ENCODE measurements at places on chromosomes 7 and 10. TPM values are rescaled to one million over a fixed set of nuclear protein-coding genes. Genes with fewer than 3 reads are reported as not detected.

- H3K4me3 ChIP-seq: no peak overlapping the region
- peaks cover 4% of the 10 kb centered on the region for H3K36me3 ChIP-seq
- DNase-seq: no peak
These were observed 756.3 kb downstream of the AUTS2 start for GRCh38 chr7:70354409-70355169.

DNA sequence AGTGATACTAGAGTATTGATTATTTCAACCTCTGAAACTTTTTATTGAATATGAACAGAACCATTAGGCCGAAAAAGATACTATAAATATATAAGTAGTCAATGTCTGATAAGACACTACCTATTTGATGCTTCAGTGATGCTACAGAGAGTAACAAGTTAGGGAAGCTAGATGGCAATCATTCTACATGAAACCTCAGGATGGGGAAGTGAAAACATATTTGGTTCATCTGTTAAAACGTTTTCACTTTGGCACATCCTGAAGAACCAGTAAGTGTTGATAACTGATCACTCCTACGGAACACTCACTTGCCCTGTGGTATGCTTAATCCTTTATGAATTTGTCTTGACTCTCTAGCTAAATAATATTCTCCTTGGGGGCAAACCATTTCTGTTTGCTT is 1064.9 kb downstream of the NXPH1 start:
- H3K4me1 ChIP-seq: no peaks in the 10 kb centered on the region
- no peak overlapping the region for H3K27ac ChIP-seq
- no peaks in the 10 kb centered on the region for H3K36me3 ChIP-seq
- no peaks in the 10 kb centered on the region for H3K27me3 ChIP-seq
- no peak overlapping the region for H3K4me3 ChIP-seq

DNA sequence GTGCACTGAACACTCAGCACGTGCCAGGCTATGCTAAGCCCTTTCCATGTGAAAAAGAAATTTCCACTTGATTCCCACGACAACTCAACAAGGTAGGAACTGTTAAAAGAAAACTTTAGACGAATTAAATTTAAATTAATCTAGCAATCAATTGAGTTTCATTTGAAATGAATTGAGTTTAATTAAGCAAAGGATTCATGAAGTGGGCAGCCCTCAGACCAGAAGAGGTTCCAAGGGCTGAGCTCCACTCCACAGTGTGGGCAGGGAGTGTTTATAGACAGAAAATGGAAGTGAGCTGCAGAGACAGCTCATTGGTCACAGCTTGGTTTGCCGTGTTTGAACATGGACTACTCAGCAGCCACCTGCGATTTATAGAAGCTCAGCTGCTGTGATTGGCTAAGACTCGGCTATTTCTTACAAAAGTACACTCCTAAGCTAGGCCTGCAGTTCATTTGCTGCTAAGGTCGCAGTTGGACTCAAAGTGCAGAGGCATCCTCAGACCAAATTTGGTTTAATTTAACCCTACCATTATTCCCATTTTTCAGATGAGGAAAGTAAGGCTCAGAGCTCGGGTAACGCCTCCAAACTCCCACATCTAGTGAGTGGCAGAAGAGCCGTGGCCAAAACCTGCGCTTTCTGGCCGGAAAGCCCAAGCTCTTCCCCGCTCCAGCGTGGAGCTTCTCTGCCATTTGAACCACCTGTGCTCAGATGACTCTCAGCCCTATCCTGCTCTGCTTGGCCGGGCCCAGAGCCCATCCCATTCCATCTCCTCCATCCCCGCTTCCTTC is 24.9 kb downstream of the CALML3 start:
- peaks cover 10% of the 10 kb centered on the region for H3K27me3 ChIP-seq
- DNase-seq: no peak
- no peaks in the 10 kb centered on the region for H3K36me3 ChIP-seq
- no peak overlapping the region for H3K4me3 ChIP-seq
- no peak overlapping the region for H3K27ac ChIP-seq

The PRKG1 gene
- total RNA-seq: 10.7 TPM

GRCh38 chr7:130926001-130926691 is 192.1 kb upstream of the KLF14 start:
- no peak for DNase-seq
- no peaks in the 10 kb centered on the region for H3K27me3 ChIP-seq
- no peaks in the 10 kb centered on the region for H3K36me3 ChIP-seq
- H3K4me1 ChIP-seq: peaks cover 5% of the 10 kb centered on the region
- no peak overlapping the region for H3K27ac ChIP-seq
- no peak overlapping the region for H3K4me3 ChIP-seq

DNA sequence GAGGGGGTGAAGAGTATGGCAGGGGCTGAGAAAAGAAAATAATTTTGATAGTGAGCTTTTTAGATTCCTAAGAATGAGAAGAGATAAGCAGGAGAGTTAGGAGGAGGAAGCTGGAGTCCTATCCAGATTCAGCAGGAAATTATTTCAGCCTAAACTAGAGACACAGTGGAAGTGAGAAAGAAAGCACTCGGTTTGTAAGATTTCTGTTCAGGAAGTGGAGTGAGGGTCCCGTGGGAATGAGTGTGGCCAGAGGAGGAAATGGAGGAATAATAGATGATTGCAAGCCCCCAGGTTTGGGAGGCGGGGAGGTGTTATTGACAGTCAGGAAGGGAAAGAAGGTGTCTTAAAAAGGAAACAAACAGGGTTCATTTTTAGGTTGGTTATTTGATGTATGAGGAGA is 84.8 kb upstream of the NRP1 start:
- peak overlapping the region; percentile 87 for H3K27ac ChIP-seq
- DNase-seq: peak; percentile 19
- peak overlapping the region; percentile 14 for H3K4me3 ChIP-seq
- no peaks in the 10 kb centered on the region for H3K36me3 ChIP-seq

DNA sequence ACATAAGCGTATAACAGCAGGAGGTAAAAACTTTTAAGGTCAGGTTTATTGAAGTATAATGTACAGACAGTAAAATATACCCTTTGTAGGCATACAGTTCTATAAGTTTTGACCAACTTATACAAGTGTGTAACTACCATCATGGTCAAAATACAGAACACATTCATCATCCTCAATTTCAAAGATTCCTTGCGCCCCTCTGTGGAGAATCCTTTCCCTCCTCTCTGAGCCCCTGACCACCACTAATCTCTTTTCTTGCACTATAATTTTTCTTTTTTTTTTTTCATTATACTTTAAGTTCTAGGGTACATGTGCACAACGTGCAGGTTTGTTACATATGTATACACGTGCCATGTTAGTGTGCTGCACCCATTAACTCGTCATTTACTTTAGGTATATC is 58.1 kb upstream of the CTTNBP2 start:
- no peak overlapping the region for H3K27ac ChIP-seq
- H3K36me3 ChIP-seq: no peaks in the 10 kb centered on the region
- no peak for DNase-seq
- peaks cover 1% of the 10 kb centered on the region for H3K27me3 ChIP-seq
- peaks cover 11% of the 10 kb centered on the region for H3K4me1 ChIP-seq
- H3K4me3 ChIP-seq: no peak overlapping the region

DNA sequence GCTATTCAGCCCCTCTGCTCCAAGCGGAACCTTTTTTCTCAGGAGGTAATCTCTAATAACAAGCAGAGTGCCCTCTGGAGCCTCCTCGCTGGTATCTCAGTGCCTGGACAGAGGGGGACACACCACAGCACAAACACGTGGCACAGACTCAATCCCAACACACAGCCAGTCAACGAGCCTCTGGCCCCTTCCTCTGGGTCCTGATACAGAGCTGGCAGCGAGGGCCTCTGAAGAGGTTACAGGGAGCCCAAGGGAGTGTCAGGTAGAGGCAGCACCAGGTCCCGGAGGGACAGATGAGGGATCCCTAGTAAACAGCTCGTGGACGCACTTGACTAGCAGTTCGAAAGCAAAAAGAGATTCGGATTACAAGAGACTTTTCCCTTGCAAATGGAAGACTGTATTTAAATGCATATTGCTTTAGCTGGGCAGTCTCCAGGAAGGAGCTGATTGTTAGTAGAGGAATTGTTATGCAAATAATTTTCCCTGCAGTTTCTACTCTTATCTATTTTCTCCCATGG is 14.1 kb downstream of the CXCL12 start:
- no peak for DNase-seq
- no peaks in the 10 kb centered on the region for H3K27me3 ChIP-seq
- no peak overlapping the region for H3K27ac ChIP-seq
- H3K4me1 ChIP-seq: peaks cover 13% of the 10 kb centered on the region
- H3K36me3 ChIP-seq: no peaks in the 10 kb centered on the region
- H3K4me3 ChIP-seq: no peak overlapping the region

DNA sequence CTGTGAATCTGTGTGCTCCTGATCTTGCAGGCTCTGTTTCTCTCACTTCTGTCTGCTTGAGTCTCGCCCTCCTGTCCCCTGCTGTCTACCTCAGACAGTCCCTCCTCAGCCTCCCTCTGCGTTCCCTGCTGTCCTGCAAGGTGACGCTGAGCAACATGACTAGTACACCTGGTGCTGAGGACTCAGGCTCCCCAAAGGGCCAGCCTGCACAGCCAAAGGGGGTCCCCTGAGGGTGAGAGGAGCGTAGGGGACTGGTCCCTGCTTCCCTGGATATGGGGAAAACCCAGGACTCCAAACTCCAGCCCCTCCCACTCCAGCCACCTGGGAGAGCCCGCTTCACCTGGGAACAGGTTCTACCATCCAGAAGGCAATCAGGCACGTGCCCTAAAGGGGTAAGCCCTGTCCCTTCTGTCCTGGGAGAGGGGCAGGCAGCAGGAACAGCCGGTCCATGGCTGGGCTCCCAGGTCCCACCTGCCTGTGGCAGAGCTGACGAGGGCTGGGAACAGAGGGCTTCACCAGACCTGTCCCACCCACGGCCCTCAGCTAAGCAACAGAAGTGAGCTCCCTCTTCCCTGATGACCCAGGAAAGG is 156.5 kb downstream of the UBE2H start:
- H3K27me3 ChIP-seq: peaks cover 8% of the 10 kb centered on the region
- peaks cover 6% of the 10 kb centered on the region for H3K36me3 ChIP-seq
- DNase-seq: no peak
- no peak overlapping the region for H3K27ac ChIP-seq
- no peak overlapping the region for H3K4me3 ChIP-seq

GRCh38 chr10:121579656-121580055 is 18.6 kb downstream of the FGFR2 start:
- no peak overlapping the region for H3K27ac ChIP-seq
- H3K4me3 ChIP-seq: no peak overlapping the region
- peaks cover 17% of the 10 kb centered on the region for H3K4me1 ChIP-seq
